ENCODE measurements at places on chromosomes 5 and 9.

GRCh38 chr9:6215562-6215961, at the start of gene IL33:
Gene IL33, plus strand, starts transcription at chr9:6215807. Its CDS starts 25,888 bp downstream, at chr9:6241695.
- H3K27ac ChIP-seq, result no peak within 1 kb of the TSS
- H3K27me3 ChIP-seq, result no peaks in the 10 kb centered on the region
- H3K4me3 ChIP-seq, result no peak within 1 kb of the TSS
- H3K4me1 ChIP-seq, result peaks cover 7% of the 10 kb centered on the region
- no peak for DNase-seq

- no peaks in the 10 kb centered on the region for H3K27me3 ChIP-seq
- H3K4me1 ChIP-seq, result no peaks in the 10 kb centered on the region
- peaks cover 22% of the 10 kb centered on the region for H3K36me3 ChIP-seq
- DNase-seq, result no peak
Measured at GRCh38 chr5:148437249-148437648, 53.5 kb downstream of the FBXO38 start.

DNA sequence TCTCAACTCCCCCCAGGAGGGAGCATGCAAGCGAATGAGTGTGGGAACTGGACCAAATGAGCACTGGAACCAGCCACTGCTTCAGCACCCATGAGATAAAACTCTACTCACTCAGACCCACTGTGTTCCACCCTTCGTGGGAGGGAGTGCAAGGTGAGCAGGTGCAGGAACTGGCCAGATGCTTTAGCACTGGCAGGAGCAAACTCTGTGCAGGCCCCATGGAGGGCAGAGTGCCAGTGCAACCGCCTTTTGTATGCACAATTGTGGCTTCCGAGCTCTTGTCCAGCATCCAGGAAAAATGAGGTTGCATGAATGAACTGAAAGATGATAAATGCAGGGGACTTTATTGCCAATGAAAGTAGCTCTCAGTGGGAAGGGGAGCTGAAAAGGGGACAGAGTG, 67.4 kb upstream of the CCDC112 start:
- no peak for DNase-seq
- H3K4me3 ChIP-seq, result no peak overlapping the region
- H3K27me3 ChIP-seq, result peaks cover 4% of the 10 kb centered on the region
- no peaks in the 10 kb centered on the region for H3K36me3 ChIP-seq
- H3K27ac ChIP-seq, result no peak overlapping the region
- H3K4me1 ChIP-seq, result peaks cover 2% of the 10 kb centered on the region

GRCh38 chr5:143432658-143433239, 29.3 kb upstream of the NR3C1 start:
- no peak overlapping the region for H3K27ac ChIP-seq
- no peak for DNase-seq
- H3K27me3 ChIP-seq, result peaks cover 3% of the 10 kb centered on the region
- no peaks in the 10 kb centered on the region for H3K4me1 ChIP-seq

DNA sequence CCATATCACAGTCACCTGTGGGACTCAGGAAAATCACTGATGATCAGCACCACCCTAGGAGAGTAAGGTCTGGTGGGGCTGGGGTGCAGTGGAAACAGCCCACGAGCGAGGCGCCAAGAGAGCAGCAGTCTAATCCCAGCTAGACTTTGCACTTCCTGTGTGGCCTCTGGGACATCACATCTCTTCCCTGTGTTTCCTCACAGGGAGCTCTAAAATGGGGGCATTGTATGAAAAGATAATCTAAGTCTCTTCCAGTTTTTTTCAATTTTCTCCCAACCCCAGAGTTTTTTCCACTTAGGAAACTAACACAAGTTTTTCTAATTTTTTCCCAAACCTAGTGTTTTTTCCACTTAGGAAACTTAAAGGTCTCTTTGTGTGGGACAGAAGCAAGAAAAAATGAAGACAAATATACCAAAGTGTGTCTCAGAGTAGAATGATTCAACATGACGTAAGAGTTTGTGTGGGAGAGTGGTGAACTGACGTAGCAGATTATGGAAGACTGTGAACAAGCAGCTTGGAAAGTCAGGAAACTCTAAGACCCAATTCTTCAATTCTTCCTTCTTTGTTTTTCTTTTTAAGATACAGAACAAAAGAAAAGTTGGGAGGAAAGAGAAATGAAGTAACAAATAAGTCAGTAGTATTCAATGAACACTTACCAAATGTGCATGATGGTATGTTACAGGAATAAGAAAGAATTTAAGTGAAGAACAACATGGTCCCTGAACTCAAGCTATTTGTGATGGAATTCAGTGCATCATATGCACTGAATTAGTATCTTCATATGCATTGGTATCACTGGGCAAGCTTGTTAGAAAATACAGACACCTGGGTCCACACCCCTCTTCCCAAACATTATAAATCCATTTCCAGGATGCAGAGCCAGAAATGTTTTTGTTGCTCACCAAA, 51.3 kb downstream of the LHFPL2 start:
- no peak for DNase-seq
- no peak overlapping the region for H3K4me3 ChIP-seq
- peaks cover 30% of the 10 kb centered on the region for H3K4me1 ChIP-seq
- H3K36me3 ChIP-seq, result peaks cover 1% of the 10 kb centered on the region
- H3K27me3 ChIP-seq, result no peaks in the 10 kb centered on the region
